Stimulated activated naive B cell treated with anti-CD40 and anti-IgM and Interleukin-4, amounts not matched to agents 10 μg/mL and 1 μg/mL and 100 μg/mL, for 72 hours (primary cell): ENCODE measurements at places on chromosomes 1 and 21.

DNA sequence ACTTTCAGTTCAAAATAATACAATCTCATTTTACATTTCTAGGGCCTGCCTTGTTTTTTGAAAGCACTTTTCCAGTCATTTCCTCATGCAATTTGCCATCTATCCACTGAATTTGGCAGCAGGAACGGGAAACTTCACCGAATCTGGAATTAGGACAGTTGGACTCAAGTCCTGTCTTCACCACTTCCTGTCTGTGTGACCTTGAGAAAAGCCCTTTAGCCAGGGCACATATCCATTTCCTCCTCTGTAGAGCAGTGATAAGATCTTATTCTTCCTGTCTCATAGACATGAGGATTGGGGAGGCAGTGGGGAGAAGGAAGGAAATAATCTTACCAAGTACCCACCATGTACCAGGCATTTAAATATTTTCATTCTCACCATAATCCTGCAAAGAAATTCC lies 12.0 kb downstream of the VAV3 start:
- DNase-seq, result no peak

DNA sequence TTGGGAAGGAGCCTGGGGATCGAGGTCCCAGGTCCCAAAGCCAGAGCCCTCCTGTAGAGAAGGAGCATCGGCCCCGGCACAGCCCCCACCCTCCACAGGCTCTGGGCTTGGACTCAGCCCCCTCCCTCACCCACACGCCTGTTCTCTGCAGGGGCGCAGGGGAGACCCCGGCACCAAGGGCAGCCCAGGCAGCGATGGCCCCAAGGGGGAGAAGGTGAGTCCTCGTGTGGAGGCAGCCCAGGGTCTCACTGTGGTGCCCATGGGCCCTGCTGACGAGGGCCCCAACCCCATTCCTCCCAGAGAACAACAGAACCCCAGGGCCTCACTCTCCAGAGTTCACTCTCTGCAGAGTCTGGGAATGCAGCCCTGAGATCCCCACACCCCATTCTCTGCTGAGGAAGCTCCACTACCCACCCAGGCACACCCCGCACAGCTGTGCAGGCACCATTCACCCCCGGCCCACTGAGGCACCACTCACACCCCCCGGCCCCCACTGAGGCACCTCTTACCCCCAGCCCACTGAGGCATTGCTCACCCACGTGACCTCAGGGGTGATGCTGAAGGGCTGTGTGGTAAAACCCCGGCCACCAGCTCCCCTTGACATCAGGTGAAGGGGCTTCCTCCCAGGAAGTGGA lies 21.8 kb downstream of the COL6A2 start:
- DNase-seq, result no peak

DNA sequence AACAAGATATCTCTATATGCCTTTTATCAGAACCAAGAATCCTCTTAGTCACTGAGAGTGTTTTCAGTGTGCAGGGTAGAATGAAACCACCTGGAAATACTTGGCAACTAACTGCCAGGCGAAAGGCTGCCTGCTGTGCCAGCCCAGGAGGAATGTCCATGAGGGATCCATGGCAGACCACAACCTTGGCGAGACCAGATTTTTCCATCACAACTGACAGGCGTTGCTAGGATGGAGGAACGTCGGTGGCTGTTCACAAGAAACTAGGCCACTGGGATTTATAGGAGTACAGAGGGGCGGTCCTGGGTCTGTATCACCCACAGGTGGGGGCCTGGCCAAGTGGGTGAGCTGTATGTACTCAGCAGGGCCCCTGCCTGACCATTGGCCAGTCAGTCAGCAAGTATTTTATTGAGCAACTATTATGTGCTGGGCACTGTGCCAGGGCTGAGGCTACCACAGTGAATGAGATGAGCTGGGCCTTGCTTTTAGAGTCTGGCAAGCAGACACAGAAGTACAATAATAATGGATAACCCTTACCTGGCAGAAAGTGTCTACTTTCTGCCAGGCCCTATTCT lies 199.4 kb downstream of the FOXD2 start:
- DNase-seq, result no peak

- DNase-seq, result peak; percentile 82
Observed at GRCh38 chr1:204453141-204453772, 41.3 kb downstream of the PIK3C2B start.

GRCh38 chr1:44679468-44679867 lies 5.0 kb downstream of the ARMH1 start:
- no peak for DNase-seq

DNA sequence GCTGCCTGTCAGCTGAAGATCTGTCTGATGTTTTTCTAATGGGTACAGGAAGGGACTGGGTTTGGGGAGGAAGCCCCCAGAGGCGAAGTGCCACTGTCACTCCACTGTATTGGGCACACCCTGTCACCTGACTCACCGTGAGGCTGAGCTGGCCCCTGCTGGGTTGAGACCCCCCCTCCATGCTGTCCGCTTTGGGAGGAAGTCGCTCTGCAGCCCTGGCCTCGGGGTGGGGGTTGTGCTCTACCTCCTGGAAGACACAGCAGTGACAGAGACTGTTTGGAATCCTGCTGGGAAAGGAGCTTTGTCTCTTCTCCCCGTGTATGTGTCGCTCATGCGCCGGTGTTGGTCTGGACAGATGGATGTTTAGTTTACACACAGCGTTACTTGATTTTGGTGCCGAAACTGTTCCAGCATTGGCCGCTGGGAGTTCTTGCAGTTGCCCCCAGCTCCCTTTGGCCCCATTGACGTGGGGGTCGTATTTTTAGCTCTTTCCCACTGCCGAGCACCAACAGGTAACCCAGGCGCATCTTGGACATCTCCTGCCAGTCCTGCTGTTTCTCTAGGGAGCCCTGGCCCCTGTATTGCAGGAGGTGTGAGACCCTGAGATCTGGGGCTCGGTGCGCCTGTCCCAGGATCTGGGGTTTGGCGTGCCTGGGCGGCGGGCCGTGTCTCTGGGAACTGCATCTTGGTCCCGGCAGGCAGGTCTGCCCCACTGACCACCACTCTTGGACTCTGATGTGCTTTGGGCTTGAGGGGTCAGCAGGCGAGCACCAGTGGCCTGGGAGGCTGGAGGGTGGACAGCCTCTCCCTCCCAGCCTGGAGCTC lies 30.3 kb downstream of the SLX9 start:
- DNase-seq, result no peak

DNA sequence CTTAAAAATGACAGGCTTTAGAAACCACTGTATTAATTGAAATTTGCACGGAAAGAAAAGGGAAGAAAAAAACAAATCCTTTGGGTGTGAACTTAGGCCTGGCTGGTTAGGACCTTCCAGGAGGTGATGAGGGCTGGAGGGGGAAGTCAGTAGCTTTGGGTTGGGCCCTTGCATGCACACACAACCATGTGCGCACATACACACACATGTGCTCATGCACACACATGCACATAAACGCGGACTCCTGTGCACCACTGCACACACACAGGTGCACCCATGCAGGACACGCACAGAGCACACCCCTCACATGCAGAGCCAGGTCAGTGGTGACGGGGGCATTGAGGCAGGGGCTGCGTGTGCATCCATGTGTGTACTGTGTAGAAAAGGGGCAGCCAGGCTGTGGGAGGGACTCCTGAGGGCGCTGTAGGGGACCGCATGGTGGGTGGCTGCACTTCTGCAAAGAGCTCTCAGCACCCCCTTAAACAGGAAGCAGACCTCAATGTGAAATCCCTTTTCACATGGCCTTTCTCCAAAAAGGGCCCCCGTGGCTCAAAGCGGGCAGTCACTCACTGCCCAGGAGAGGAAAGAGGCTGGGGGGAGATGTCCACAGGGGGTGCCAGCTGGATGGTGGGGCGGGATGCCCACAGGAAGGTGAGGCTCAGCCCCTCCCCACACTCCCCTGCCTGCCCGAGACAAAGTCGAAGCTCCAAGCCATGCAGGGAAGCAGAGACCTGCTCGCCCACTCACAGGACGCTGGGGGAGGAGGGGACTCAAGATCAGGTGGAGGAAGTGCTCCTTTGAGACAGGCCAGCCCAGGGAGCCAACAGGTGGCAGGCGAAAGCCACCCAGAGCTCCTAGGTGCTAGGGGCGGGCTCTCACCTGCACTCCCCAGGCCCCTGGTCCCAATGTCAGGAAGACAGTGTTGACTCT lies 95.2 kb downstream of the ITPKB start:
- DNase-seq, result peak; percentile 83

DNA sequence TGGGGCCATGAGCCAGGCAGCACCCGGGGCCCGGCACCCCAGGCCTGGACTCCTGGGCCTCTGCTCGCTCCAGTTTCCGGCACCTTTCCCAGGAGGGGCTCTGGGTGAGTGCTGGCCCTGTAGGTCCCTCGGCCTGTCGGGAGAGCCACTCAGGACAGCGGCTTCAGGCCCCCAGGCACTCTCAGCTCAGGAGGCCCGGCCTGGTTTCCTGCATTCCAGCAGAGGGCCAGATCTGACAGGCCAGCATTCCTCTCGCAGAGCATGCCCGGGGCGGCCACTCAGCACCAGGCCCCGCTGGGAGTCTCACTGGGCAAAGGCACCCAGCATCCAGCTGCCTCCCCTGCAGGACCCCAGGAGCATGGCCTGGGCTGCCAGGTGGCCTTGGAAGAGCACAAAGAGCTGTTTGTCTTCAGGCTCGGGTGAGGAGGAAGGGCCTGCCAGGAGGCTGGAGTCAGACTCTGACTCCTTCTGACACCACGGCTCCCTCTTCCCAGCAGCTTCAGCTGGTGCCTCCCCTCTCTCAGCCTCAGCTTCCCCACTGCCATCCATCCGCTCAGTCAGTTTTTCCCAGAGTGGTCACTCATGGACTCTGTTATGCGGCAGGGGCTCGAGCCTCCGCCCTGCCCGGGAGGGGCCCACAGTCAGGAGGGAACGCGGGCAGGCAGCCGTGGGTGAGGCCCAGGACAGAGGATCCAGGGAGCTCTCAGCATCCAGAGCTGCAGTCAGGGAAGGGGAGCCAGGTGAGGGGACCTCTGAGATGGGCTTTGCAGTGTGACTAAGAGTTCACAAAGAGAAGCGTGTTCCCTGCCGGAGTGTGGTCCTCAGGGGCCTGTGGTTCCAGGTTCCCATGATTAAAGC lies 51.7 kb downstream of the WNT9A start:
- DNase-seq, result no peak
